Kidney capillary endothelial cell (primary cell): ENCODE measurements at places on chromosomes 11 and 22.
A peak's percentile ranks its signal among the peaks of the same experiment; 100 is the strongest.

DNA sequence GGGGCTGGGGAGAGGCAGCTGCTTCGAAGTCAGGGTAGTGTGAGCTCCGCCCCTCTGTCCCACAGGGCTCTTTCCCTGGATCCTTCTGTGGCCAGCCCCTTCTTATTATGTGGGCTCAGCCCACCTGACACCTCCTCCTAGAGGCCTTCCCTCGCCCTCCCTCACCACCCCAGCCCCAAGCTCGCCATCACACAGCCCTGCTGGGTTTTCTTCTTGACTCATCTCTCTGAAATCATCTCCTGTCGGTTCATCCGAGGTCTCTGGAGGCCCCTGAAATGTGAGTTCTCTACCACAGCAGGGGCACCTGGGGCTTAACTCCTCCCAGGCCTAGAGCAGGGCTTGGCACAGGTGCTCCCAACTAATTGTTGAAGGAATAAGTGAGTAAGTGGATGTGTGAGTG, 65.2 kb downstream of the CACNA1I start:
- DNase-seq = no peak

DNA sequence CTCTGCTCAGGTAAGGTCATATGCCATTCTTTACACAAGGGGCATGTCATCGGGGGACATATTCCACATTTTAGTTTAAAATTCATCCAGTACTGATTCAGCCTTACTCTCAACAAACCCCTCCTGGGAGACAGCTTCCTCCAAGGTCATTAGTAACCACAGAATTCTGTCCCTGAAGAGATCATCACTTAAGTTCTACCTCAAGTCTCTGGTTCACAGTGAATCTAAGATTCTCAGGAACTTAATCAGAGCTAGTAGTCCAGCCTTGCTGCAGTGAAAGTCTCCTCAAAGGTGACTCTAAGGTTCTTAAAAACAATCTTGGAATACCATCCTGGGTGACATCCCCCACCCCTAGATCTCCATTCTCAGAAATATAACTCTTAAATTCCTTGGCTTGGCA, 18.9 kb upstream of the GDPD4 start:
- no peak for DNase-seq

DNA sequence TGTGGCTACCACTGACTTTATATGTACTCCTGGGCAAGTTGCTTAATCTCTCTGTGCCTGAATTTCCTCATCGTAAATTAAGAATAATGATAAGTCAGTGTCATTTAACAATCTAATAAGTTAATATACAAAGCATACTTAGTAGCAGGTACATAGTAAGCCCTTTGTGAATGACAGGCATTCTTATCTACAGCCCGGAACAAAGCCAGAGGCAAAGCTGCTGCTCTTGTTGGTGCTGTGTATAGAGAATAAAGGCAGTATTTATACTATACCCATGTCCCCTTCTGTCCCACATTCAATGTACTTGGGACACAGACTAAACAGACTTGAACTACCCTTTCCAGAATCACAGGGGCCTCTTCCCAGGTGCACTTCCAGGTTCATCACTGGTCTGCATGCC, 229.7 kb upstream of the NCAM1 start:
- DNase-seq = no peak

DNA sequence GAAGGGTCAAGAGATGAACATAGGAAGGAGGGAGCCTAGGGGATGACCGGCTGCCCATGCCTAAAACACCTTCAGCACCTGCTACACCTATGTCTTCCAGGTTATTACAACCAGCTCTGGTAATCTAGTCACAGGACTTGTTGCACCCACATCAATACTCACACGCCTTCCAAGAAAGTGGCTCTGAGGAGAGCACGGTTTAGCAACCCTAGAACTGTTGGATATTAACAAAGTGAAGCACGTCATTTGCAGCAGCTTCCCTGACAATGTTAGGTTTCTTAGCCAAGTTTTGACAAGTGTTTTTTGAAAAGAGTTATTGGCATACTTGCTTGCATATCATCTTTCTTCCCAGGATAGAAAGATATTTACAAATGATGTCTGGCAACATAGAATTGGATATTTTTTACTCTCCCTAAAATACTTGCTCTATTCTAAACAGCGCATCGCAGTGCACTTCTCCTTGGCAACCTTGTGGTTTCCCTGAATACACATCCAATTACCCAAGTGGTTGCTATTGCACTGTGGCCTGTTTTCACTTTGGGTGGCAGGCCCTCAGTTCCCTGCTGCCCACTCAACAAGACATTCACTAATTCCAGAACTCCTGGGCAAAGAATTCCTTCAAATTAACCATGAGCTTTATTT, 94.3 kb upstream of the ARHGAP42 start:
- no peak for DNase-seq

GRCh38 chr22:38412435-38413084, 42.4 kb downstream of the KCNJ4 start:
- DNase-seq = no peak

GRCh38 chr11:77121096-77121640, 6.9 kb upstream of the MYO7A start:
- no peak for DNase-seq

DNA sequence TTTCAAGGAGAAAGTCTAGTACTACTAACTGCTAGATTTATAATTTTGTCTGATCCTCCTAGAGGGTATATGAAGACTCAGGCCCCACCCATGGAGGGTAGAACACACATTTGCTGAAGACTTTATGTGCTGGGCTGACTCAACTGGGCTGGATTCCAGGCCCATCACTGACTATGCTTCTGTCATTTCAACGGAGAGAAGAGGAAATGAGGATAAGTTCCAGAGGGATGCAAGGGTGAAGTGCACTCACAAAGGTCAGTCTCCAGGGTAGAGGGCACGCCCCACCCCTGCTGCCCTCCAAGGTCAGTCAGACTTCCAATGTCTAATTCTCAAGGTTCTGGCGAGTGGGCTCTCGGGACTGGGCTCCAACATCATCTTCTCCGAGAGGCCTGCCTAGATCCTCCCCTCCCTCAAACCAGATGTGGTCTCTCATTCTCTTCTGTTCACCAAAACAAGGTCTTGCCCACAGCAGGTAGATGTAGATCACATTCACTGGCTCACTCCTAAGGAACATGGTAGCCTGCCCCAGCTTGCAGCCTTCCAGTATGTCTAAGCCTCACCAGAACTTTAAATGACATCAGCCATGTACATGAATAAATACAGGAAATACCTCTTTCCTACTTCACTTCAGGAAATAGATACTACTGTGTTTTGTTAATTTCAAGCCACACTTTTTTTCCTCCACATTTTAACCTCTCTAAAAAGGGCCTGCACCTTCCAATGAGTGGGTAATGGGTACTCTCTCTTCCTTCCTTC, 7.3 kb upstream of the C11orf86 start:
- DNase-seq = peak; percentile 60

DNA sequence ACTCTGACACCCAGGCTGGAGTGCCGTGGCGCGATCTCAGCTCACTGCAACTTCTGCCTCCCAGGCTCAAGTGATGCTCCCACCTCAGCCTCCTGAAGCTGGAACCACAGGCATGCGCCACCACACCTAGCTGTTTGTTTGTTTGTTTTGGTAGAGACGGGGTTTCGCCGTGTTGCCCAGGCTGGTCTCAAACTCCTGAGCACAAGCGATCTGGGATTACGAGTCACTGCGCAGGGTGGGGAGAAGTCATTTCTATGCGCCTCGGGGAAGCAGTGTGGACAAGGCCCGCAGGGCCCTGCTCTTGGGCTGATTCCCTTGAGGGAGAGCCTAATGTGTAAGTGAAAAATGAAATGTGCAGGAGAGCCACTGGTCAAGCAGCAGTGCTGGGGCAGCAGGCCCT, 19.6 kb upstream of the SEPTIN5 start:
- DNase-seq = no peak

- no peak for DNase-seq
Observed at GRCh38 chr22:50040717-50041116, 17.4 kb downstream of the TTLL8 start.

DNA sequence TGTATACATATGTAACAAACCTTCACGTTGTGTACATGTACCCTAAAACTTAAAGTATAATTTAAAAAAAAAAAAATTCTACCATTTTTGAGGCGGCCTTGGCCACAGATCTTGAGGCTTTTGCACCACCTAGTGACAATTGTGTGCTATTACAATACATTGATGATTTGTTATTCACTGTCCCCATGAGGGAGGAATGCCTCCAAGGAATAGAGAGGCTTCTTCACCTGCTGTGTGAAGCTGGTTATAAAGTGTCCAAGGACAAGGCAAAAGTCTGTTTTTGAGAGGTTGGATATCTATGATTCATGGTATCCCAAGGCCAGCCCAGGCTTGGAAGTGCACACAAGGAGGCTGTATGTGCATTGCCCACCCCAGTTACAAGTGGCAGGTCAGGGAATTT, 30.7 kb downstream of the SLC22A25 start:
- peak; percentile 24 for DNase-seq

DNA sequence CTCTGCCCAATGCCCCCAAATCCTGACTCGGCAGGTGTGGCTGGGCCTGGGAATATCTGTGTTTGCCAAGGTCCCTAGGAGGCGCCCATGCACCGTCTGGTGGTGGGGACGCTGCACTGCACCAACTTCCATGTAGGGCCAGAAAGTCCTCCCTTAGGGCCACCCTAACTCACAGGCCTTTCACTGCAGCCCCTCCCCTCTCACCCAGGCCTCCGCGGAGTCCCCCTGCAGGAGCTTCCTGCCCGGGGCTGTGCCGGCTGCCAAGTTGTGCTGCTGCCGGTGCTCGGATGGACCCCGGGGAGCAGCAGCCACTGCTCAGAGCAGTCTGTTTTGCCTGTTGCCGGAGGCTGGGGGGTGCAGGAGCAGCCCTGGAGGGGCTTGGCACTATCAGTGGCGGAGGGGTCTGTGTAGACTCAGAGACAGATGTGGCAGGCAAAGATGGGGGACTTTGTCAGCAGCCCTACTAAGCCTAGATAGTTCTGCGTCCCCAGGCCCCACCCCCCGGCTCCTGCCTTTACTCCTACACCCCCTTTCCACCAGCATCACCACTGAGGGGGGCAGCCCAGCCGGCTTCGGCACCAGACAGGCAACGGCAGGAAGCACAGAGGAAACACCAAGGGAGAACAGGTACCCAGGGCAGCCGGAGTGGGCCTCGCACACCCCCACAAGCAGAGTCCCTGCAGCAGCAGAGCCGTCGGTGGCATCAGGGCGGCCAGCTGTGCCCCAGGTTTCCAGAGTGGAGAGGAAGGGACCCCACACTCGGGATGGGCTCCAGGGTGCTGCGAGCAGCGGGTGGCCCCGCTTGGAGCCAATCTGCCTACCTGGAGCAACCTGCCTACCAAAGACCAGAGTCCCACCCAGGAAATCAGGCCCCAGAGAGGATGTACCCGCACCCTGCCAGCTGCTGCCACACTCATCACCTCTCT, 124.3 kb downstream of the TRIM29 start:
- DNase-seq = peak; percentile 3

- no peak for DNase-seq
Observed at GRCh38 chr11:17263769-17264168, 12.8 kb upstream of the NUCB2 start.

DNA sequence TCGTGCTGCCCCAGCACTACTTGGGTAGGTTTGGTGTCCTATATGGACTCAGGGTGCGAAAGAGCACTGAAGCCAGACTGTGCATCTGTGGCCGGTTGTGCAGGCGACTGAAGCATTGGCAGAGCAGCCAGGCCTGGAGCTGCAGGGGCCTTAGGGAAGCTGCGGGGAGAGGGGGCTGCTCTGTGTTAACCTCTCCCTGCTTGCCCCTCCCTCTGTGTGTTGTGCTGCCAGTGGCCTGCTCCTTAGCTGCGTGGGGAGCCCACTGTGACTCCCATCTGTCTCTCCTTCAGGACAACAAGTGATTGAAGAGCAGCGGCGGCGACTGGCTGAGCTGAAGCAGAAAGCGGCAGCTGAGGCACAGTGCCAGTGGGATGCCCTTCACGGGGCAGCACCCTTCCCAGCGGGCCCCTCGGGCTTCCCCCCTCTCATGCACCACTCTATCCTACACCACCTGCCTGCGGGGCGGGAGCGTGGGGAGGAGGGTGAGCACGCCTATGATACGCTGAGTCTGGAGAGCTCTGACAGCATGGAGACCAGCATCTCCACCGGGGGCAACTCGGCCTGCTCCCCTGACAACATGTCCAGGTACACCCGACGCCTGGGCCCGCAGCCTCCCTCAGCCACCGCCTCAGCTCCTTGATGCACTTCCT, 34.3 kb downstream of the TREH start:
- DNase-seq = no peak

GRCh38 chr11:113457784-113458183, 17.4 kb downstream of the DRD2 start:
- no peak for DNase-seq

DNA sequence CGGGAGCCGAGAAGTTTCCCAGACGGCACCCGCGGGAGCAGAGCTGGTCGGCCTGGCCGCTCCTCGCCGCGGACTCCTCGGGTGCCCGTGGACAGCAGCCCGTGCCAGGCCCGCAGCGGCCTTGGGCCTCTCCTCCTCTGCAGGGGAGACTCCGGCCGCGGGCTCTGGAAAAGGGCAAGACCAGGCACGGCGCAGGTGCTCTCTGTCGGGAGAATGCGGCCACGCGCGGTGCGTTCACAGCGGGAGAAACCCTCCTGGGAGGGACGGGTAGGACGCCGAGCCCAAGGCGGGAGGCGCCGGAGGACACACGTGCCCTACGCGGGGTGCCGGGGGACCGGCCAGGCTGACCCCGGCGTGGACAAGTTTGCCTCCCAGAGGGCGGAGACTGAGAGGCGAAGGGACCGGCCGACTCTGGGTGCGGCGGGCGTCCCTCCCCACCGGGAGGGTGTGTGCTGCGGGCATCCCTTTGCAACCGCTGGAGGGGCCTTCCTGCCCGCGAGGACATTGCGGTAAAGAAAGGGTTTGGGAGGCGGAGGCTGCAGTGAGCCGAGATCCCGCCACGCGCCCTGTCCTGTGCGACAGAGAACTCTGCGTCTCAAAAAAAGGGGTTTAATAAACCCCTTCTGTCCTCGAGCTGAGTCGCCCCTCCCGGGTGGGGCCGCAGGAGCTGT, 2.3 kb downstream of the IFITM1 start:
- DNase-seq = no peak

DNA sequence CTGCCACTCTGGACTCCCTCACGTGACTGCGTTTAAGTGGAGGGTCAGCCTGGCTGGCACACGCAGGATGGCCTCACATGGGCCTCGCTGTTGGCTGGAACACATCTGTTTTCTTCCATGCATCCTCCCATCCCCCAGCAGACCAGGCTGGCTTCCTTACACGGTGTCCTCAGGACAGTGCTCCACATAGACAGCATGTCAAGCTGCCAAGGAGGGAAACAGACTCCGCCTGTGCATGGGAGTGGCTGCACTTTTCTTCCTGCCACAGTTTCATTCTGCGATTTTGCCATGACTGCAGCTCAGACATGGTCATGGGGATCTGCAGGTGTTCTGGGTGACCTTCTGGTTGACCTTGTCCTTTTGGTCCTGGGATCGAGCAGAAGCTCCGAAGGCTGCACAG, 344.2 kb downstream of the SHANK2 start:
- no peak for DNase-seq

DNA sequence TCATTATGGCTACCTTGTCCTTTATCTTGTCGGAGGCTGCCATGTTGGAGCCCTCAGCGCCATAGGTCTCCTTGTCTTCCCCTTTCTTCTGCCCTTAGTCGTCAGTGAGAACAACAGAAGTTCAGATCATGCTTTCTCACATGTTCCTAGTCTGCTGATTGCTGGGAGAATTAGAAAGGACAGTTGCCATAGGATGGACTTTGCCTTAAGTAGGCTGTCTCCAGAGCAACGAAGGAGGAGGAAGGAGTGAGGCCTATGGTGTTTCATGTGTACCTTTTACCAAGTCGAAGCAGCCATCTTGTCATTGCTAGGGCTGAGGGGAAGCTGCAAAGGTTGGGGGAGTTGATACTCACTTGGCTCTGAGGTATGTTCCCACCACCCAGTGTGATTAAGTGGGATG, 62.6 kb downstream of the SYT13 start:
- no peak for DNase-seq
